Fibroblast of skin of back (primary cell): ENCODE measurements at places on chromosomes 4 and X.

DNA sequence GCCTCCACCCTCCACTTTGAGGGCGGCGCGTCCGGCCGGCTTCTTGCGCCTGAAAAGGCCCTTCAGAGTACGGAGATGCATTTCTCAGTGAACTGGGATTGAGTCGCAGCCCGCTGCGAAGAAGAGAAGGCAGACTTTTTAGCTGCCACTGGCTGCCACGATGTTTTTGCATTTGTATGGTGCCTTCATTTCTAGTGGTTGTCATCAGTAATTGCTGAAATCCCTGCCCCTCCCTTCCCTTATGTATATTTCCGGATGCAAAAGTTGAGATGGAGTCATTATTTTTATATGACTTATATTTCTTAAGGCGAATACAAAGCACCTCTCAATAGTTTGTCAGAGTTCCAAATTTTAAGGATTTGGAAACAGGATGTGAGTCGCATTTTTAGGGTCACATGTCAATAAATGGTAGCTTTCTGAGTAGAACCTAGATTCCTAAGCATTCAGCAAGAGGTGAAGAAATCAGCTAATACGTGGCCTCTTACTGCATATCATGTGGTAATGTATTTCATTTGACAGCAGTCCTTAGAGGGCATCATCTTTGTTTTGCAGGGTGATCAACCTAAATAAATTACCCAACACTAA, 658 bp downstream of the ATP6AP2 start:
- peak; percentile 12 for DNase-seq

GRCh38 chr4:83170952-83171399, 56.4 kb upstream of the PLAC8 start:
- DNase-seq = no peak

GRCh38 chr4:23163647-23164436, 471.1 kb downstream of the GBA3 start:
- peak; percentile 23 for DNase-seq

DNA sequence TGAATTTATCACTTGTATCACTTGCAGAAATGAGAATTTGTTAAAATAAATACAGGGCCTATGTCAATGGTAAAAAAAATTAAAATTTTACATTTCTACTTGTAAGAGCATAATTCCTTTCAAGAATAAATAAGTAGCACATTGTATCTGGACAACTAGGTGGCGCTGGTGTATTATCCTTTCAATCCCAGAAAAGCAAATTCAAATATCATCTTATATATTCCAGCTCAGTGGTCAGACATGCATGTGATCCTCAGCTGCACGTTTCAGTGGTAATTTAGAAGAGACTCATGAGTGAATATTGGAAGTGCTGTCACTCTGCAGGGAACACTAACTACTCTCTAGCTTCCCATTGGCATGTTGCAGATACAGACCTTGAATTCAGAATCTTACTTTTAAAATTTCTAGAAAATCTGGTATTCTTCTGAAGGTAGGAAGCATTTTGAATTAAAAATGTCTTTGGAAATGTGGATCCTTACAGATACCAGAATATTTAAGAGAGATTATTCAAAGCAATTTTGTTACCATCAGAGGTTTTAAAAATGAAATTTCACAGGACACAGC, 1414.7 kb upstream of the TENM3 start:
- peak; percentile 69 for DNase-seq

DNA sequence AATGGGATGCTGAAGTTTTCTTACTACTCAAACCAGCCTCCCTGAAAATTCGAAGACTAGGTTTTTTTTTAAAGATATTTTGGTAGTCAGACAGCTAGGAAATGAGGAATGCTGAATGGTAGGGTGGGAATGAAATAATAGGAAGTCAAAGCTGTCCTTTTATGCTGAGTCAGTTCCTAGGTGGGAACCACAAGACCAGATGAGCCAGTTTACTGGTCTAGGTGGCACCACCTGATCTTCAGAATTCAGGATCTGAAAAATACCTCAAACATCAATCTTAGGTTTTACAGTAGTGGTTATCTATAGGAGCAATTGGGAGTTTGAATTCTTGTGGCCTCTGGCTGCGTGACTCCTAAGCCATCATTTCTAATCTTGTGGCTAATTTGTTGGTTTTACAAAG, 183.1 kb upstream of the GALNT7 start:
- peak; percentile 27 for DNase-seq

DNA sequence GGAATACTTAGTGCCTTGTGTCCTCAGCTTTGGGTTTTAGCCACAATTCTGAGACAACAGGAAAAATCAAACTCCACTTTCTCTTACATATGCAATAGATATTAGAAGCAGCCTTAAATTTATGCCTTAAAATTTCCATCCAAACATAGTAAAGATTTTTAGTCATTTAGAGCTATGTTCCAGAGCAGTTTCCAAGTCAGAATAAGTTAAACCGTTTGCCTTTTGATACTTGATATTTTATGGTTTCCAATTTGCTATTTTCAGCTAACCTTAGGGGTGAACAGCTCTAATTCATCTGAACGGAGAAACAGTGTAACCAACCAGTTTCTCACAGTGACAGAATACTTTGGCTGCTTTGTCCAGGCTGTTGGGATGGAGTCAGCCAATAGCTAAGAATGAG, 125.8 kb upstream of the RXFP1 start:
- no peak for DNase-seq

GRCh38 chrX:10603612-10604011, 16.8 kb downstream of the MID1 start:
- DNase-seq = no peak

GRCh38 chrX:107718156-107718621, 57.4 kb downstream of the TSC22D3 start:
- peak; percentile 83 for DNase-seq

DNA sequence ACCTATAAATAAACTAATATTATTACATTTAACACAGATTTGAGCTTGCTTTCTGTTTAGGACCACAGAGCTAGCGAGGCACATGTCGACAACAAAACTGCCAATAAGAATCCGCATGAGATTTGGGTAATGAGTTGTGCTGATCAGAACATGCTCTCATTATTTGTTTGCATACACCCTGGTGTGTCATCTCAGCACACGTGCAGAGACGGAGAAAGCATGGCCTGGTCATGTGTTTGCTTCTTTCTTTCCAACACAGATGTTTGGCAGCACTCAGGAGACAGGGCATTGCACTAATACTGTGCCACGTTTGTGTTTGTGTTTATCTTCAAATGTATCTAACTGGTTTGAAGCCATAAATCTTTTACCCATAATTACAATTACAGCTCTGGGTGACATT, 364.8 kb downstream of the ARAP2 start:
- no peak for DNase-seq

- peak; percentile 13 for DNase-seq
Observed at GRCh38 chr4:1113311-1114009, at the start of gene RNF212. Gene RNF212, minus strand, starts transcription at chr4:1113564. Its CDS starts 100 bp downstream, at chr4:1113464.

- DNase-seq = peak; percentile 9
Observed at GRCh38 chr4:24024605-24025004, 134.8 kb upstream of the PPARGC1A start.

DNA sequence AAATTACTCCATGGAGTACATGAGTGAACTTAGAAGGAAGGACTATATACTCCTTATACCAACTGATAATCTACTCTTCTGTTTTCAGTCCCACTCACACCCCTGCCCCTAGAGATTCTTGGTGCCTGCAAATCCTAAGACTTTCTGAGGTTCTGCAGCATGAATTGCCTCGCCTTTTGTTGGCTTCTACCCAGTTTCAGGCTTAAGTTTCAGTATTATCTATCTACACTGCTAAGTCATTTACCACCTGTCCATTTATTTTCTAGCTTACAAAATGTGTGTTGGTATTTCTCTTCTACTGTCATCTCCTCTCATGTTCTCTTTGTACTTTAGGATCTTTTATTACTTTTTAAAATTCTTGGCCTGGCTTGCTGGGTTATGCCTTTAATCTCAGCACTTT, 94.4 kb upstream of the AMOT start:
- no peak for DNase-seq

- no peak for DNase-seq
Observed at GRCh38 chr4:6335040-6335590, 65.5 kb downstream of the WFS1 start.

DNA sequence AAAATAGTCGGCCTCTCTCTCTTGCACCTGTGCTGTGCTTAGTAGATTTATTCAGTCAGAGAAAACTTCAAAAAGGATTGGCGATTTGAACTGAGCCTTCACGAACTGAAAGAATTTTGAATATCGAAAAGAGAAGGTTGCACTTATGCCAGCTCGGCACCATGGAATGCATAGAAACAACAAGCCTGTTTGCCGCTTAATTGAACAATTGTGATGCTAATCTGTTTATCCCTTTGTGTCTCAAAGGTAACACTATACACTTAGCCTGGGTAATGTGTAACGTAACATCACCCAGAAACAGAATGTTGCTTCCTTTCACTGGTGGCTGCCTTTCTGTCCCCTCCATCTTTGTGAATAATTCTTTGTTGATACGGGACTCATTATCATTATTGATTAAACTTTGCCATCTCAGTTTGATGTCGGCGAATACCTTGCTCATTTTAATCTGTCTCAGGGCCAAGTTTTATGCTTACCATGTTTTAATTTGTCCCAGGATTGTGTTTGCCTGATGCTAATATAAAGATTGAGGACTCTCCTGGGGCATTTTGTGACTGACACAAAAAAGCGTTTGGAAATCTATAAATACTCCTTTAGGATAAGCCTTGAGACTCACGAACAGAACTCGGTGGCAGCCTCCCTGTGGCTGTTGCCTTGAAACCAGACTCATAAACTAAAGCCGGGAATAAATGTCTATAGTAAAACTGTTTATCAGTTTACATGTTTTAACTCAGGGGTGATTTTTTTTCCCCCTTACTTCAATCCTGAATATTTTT, 400.5 kb downstream of the RAPGEF2 start:
- no peak for DNase-seq

DNA sequence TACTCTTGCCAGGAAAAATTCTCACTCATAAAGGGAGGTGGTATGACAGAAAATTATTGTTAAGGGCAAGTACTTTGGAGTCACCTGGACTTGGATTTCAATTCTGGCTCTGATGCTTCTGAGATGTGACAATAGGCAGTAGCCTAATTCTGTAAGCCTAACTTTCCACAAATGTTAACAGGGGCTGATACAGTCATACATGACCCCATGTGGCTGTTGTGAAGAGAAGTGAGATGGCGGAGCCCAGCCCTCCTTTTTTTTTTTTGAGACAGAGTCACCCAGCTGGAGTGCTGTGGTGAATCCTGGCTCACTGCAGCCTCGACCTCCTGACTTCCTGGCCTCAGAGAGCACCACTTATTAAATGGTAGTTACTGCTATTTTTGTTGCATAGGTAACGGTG, 54.4 kb upstream of the IRF2 start:
- no peak for DNase-seq

DNA sequence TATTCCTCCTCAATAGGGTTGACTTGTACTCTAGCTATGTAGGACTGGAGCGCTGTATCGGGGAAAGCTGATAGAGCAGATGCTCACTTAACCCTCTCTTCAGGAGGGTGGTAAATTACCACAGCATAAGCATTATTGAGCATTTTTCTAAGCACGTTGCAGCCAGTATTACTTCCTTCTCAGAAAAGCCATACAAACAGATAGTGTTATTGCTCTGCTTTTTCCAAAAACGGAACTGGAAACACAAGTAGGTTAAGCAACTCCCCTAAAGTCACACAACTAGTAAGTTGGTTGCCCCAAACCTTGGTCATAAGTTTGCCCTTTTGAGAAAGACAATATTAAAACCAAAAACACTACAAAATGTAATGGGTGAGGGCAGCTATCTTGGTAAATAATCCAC, 73.9 kb downstream of the REELD1 start:
- no peak for DNase-seq

GRCh38 chr4:156113138-156113765, 159.6 kb upstream of the CTSO start:
- DNase-seq = no peak

DNA sequence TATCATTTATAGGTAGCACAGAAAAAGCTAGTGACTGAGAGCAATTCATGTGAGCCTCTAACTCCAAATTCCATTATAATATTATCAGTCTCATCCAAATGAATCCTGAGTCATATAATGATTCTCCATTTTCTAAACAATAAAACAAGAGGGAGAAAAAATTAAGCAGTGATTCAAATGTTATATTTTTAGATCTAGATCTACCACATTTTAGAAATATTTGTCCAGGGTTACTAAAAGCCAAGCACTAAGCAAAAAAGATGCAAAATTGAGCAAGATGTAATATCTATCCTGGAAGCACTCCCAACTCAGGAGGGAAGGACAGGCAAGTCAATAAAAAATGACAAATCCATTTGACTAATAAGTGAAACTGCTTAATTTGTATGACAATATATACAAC, 172.8 kb downstream of the FBXW7 start:
- peak; percentile 58 for DNase-seq

DNA sequence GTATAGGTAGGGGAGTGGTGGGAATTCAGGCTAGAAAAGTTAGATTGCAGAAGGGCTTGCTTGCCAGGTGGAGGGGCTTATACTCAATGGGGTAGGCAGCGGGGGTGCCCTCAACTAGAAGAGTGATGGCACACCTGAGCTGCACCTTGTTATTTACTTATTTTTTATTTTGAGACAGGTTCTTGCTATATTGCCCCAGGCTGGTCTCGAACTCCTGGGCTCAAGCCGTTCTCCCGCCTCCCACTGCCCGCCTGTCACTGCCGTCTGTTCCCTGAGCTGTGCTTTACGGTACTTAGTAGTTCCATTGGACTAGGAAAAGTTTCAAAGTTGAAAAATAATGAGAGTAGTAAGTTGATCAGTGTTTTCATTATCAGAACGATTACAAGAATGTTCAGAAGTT, 2.0 kb downstream of the ZFX start:
- DNase-seq = no peak

- DNase-seq = no peak
Observed at GRCh38 chr4:188534917-188535316, 395.7 kb downstream of the TRIML1 start.

- no peak for DNase-seq
Observed at GRCh38 chr4:4858527-4859324, 739 bp upstream of the MSX1 start.

DNA sequence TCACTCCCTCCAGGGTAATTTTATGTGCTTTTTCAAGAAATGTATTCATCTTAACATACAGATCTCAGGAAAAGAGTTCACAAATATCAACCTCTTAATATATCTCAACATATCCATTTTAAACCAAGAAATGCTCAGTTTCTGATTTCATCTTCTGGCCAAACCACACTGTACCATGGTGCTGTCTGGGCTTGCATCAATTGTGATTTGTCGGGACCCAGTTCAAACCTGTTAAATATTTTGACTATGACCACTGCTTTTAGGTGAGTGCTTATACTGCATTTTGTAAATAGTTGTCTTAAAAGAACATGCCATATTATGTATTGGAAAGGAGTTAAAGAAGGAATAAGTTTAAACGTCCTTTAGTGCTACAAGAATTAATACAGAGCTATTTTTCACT, 352.1 kb downstream of the SPOCK3 start:
- no peak for DNase-seq

GRCh38 chrX:47483306-47484268, 565 bp upstream of the ZNF41 start:
- peak; percentile 37 for DNase-seq

DNA sequence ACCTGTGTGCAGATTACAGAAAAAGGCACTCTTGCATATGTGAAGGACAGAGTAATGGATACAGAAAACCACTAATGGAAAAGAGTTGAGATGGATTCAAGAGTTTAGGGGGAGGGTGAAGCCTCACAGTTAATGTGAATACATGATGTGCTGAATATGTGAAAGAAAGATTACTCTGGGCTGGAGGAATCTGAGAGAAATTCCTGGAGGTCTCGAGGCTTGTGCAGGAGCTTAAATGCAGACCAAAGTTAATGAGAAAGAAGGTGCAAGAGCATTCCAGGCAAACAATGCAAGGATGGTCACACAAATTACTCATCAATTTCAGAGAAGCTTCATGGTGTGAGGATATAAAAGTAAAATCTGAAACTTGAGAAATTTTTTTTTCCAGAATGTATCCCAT, 768.8 kb downstream of the STPG2 start:
- DNase-seq = no peak
